ENCODE measurements at places on chromosomes 5 and 9. TPM values are rescaled to one million over a fixed set of nuclear protein-coding genes. Genes with fewer than 3 reads are reported as not detected.

GPR151 gene
- total RNA-seq: not detected

TGFBI gene
- total RNA-seq: 275 TPM

SPATA31C1 gene
- not detected for total RNA-seq

SLC36A2 gene
- total RNA-seq: not detected

SLC6A19 gene
- total RNA-seq: 0.02 TPM

IFNA21 gene
- not detected for total RNA-seq

PCDHB5 gene
- 0.07 TPM for total RNA-seq

TRPM3 gene
- total RNA-seq: not detected

WDR31 gene
- 0.56 TPM for total RNA-seq

DRD1 gene
- not detected for total RNA-seq

JAKMIP2 gene
- 2.1 TPM for total RNA-seq

DNA sequence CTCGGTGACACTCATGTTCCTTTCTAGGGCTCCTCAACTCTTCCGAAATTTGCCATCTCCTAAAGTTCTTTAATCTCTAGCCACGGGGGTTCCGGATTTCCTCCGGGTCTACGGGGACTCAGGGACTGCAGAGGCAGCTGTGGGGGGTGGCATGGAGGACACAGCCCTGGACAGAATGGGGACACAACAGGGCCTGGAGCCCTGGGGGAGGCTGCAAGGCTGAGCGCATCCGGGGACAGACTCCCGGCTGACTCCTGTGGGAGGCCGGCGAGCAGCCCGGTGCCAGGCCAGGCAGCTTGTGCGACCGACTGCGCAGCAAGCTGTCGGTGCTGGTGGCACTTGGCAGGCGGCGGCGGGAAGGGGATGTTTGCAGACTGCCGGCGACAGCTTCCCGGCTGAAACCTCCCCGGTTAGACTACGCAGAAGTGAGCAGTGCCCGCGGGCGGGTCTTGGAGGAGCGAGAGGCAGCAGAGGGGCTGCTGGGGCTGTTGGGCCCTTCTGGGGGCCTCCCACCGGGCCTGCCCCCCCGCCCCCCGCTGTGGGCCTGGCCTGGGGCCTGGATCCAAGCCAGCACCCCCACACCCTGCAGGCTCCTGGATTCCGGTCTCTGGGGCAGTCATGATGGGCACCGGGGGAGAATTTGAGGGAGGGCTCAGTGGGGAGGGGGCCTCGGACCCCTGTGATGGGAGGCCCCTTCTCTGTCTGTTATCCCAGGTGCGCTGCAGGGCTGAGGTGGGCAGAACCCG lies 28.7 kb upstream of the UBAC1 start:
- DNase-seq: no peak
- H3K36me3 ChIP-seq: no peaks in the 10 kb centered on the region
- peaks cover 5% of the 10 kb centered on the region for H3K27me3 ChIP-seq
- H3K27ac ChIP-seq: no peak overlapping the region
- peaks cover 65% of the 10 kb centered on the region for H3K4me1 ChIP-seq
- no peak overlapping the region for H3K4me3 ChIP-seq

- peak overlapping the region; percentile 79 for H3K4me3 ChIP-seq
- H3K36me3 ChIP-seq: no peaks in the 10 kb centered on the region
- H3K4me1 ChIP-seq: peaks cover 78% of the 10 kb centered on the region
- H3K27ac ChIP-seq: peak overlapping the region; percentile 99
These were observed 20.5 kb upstream of the SLC6A19 start for GRCh38 chr5:1180841-1181271.

DNA sequence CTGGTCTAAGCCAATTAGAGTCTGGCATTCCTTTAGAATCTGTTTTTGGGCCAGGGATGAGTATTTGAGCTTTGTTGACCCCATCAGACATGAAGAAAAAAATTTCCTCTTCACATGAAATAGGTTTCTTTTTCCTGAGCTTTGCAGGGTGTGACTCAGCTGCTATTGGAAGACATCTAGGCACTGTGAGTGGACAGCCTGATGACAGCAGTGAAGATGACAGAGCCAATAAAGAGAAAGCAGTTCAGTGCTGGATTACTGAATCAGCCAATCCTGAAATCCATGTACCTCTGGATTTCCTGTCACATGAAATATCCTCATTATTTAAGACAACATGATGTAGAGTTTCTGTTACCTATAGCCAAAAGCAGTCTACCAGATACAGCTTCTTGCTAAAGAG lies 51.3 kb upstream of the GRIA1 start:
- no peak overlapping the region for H3K27ac ChIP-seq
- no peak for DNase-seq
- no peaks in the 10 kb centered on the region for H3K4me1 ChIP-seq
- no peaks in the 10 kb centered on the region for H3K36me3 ChIP-seq
- no peaks in the 10 kb centered on the region for H3K27me3 ChIP-seq

- H3K36me3 ChIP-seq: no peaks in the 10 kb centered on the region
- H3K27ac ChIP-seq: no peak overlapping the region
- H3K4me1 ChIP-seq: peaks cover 71% of the 10 kb centered on the region
- H3K27me3 ChIP-seq: no peaks in the 10 kb centered on the region
- no peak for DNase-seq
- no peak overlapping the region for H3K4me3 ChIP-seq
These were observed 33.4 kb downstream of the RXRA start for GRCh38 chr9:134359493-134360179.

GRCh38 chr9:113153599-113153998 lies 2.8 kb downstream of the SLC31A2 start:
- no peaks in the 10 kb centered on the region for H3K36me3 ChIP-seq
- no peaks in the 10 kb centered on the region for H3K27me3 ChIP-seq
- DNase-seq: no peak

DNA sequence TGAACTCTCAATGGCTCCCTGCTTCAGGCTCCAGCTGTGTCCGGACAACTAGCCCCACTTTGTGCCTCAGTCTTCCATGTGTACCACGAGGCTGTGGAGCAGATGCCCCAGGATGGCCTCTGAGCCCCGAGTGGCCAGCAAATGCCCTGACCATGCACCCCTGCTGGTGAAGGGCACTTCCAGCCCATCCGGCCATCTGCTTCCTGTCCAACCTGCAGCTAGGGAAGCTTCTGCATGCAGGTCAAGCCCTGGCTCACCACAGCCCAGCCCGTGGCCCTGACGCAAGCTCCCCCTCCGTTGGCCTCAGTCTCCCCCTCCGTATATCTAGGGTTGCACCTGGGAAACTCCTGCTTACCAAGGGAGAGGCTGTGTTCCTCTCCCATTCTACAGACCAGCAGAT lies 4.8 kb downstream of the NINJ1 start:
- H3K4me3 ChIP-seq: no peak overlapping the region
- peaks cover 22% of the 10 kb centered on the region for H3K36me3 ChIP-seq
- no peaks in the 10 kb centered on the region for H3K27me3 ChIP-seq
- H3K27ac ChIP-seq: peak overlapping the region; percentile 5

DNA sequence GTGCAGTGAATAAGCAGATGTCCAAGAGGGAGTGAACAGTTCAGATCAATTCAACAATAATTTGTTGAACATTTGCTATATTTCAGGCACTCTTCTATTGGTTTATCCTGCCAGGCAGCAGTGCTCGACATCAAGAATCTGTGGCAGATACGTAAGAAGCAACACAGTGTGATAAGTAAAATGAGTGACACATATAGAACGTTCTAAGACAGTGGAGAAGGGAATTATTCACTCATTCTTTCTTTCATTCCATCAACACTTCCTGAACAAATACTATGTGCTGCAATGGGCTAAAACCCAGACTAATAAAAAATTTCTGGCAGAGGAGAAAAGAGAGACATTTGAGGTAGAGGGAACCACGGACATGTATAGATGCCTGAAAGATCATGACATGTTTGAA lies 89.9 kb upstream of the GLIS3 start:
- H3K4me1 ChIP-seq: no peaks in the 10 kb centered on the region
- no peaks in the 10 kb centered on the region for H3K36me3 ChIP-seq
- no peak overlapping the region for H3K27ac ChIP-seq
- no peaks in the 10 kb centered on the region for H3K27me3 ChIP-seq

DNA sequence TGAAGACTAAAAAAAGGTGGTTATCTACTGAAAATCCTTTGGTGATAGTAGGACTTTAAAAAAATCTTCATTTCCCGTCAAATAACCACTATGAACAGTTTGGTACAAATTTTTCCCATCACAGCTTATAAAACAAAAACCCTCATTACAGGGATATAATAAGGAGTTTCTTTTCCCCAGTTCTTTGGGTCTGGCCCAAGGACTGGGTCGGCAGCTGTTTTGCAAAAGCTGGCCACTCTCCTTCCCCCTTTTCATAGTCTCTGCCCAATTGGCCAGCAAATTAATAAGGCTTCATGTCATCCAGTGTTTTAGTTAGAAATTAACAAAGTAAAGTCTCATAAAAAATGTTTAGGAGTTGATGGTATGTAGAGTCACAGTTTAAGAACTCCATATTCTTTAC lies 47.0 kb upstream of the PDE8B start:
- no peak overlapping the region for H3K4me3 ChIP-seq
- no peaks in the 10 kb centered on the region for H3K36me3 ChIP-seq
- H3K4me1 ChIP-seq: peaks cover 7% of the 10 kb centered on the region
- H3K27me3 ChIP-seq: no peaks in the 10 kb centered on the region
- no peak overlapping the region for H3K27ac ChIP-seq
- no peak for DNase-seq

DNA sequence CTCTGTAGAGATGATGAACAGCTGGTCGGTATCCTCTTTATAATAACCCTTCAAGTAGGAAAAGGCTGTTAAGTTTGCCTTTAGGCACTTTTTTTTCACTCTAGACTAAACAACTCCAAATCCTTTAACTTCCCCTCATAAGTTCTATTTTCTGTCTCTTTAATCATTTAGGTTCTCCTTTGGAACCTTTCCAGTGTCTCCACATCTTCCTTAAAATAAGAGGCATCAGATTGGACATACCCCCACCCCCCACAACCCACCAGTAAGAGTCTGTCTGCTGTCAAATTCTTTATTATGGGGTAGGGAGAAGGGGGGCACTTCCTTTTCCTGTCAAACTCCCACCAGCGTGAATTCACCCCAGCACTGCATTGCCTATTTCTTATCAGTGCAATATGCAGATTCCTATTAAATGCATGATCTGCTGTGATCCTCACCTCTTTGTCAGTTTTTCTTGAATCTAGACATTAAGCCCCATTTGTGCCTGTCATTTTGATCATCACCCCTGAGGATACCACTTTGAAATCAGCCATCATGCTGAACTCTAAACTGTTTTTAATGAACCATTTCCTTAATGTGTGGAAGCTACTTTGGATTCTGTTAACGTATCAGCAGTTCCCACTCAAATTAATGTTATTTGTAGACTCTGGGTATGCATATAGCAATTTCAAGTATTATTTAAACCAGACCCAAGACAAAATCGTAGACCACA lies 212.2 kb downstream of the PDZD2 start:
- peaks cover 39% of the 10 kb centered on the region for H3K27me3 ChIP-seq
- no peak overlapping the region for H3K27ac ChIP-seq
- no peaks in the 10 kb centered on the region for H3K36me3 ChIP-seq

DNA sequence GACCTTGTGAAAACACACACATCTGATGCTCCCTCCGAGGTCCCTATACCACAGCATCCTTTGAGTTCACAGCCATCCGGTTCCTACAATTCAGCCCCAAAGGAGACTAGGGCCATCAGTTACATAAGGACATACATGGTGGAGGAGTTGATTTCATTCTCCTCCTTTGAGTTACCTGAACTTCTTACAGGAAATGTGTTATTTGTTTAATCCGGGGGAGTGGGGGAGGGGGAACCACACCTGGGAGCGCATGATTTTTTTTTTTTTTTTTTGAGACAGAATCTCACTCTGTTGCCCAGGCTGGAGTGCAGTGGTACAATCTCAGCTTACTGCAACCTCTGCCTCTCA lies 30.7 kb downstream of the SEMA4D start:
- H3K36me3 ChIP-seq: no peaks in the 10 kb centered on the region
- no peak for DNase-seq
- H3K4me1 ChIP-seq: no peaks in the 10 kb centered on the region
- H3K27me3 ChIP-seq: no peaks in the 10 kb centered on the region
- no peak overlapping the region for H3K27ac ChIP-seq

DNA sequence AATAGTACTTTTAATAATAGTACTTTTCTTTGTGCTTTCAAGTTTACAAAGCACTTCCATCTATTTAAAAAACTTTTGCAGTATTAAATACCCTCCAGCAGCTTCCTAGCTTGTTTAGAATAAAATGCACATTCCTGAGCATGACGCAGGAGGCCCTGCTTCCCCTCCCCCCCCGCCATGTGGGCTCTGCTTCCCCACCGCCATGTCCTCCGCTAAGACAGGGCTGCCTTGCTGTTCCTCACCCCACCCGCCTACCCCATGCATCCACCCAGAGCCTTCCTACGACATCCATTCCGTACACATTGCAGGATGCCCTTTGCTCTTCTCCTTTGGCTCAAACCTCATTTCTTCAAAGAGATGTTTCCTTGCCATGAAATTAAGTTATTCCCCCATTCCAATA lies 205.9 kb upstream of the MSX2 start:
- no peaks in the 10 kb centered on the region for H3K36me3 ChIP-seq
- H3K4me3 ChIP-seq: no peak overlapping the region
- H3K27me3 ChIP-seq: no peaks in the 10 kb centered on the region
- no peak overlapping the region for H3K27ac ChIP-seq

GRCh38 chr5:155833287-155833686 lies 493.7 kb upstream of the SGCD start:
- DNase-seq: no peak
- no peaks in the 10 kb centered on the region for H3K36me3 ChIP-seq
- H3K27ac ChIP-seq: no peak overlapping the region
- H3K4me3 ChIP-seq: no peak overlapping the region
- H3K4me1 ChIP-seq: no peaks in the 10 kb centered on the region
- no peaks in the 10 kb centered on the region for H3K27me3 ChIP-seq

- H3K27me3 ChIP-seq: no peaks in the 10 kb centered on the region
- H3K4me3 ChIP-seq: no peak overlapping the region
- H3K27ac ChIP-seq: no peak overlapping the region
- H3K4me1 ChIP-seq: no peaks in the 10 kb centered on the region
- no peaks in the 10 kb centered on the region for H3K36me3 ChIP-seq
- no peak for DNase-seq
These were observed 62.6 kb upstream of the DMAC1 start for GRCh38 chr9:7862170-7862569.

DNA sequence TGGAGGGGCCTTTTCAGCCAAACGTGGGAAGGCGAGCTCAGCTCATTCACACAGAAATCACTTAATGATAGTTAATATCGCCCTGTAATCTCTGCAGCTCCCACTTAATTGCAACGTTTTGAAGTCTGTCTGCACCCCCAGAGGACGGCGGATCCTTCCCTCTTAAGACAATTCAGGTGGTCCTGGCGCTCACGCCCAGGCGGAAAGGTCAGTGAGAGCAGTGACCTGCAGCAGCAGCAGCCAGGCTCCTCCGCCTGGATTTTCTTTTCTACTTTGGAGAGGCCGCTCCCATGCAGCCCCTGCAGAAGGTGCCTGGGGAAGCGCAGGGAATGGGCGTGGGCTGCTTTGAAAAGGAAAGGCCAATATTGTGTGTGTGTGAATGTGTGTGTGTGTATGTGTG lies 400.9 kb upstream of the IRX1 start:
- H3K36me3 ChIP-seq: no peaks in the 10 kb centered on the region
- H3K27ac ChIP-seq: no peak overlapping the region
- peaks cover 22% of the 10 kb centered on the region for H3K27me3 ChIP-seq
- DNase-seq: no peak
- H3K4me1 ChIP-seq: no peaks in the 10 kb centered on the region

- H3K27ac ChIP-seq: no peak overlapping the region
- no peak for DNase-seq
These were observed 30.6 kb upstream of the COL5A1 start for GRCh38 chr9:134611046-134611445.

GRCh38 chr9:4349816-4350418 lies 50.0 kb upstream of the GLIS3 start:
- H3K36me3 ChIP-seq: no peaks in the 10 kb centered on the region
- no peak overlapping the region for H3K4me3 ChIP-seq
- DNase-seq: no peak
- H3K27me3 ChIP-seq: no peaks in the 10 kb centered on the region

GRCh38 chr9:61667559-61668121 lies 477.8 kb downstream of the SPATA31A7 start:
- H3K27me3 ChIP-seq: no peaks in the 10 kb centered on the region
- no peak for DNase-seq
- H3K27ac ChIP-seq: no peak overlapping the region
- no peak overlapping the region for H3K4me3 ChIP-seq
- no peaks in the 10 kb centered on the region for H3K36me3 ChIP-seq
- H3K4me1 ChIP-seq: no peaks in the 10 kb centered on the region

All from HepG2 (cell line).